ENCODE measurements at places on chromosomes 4 and X.

DNA sequence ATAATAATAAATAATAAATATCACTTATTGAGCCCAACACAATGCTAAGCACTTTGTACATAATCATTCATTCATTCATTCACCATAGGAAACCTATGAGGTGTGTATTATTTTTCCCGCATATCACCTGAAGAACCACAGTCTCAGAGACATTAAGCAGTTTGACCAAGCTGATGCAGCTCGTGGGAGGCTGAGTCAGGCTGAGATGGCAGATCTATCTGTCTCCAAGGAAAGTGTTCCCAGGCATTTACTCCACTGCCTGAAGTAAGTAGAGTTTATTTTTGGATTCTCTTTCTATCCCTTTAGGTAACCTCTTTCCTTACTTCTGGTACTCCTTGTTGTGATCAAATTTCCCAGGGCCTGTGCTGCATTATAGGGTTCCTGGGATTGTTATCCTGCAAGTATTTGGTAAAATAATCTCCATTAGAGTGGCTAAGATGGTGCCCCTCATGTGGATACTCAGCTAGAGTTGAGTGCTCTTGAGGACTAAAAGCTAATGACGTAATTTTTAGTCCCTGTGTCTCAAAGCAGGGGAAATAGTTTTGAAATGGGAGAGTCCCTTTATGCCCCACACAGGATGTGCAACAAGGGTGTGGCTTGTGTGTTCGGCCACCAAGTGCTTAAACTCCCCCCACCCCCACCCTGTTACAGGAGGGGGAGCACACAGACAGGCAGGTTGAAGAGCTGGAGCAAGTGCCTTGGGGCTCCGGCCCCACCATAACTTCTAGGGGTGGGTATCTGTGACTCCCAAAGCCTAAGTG lies 467.0 kb downstream of the STIM2 start:
- no peak for DNase-seq

DNA sequence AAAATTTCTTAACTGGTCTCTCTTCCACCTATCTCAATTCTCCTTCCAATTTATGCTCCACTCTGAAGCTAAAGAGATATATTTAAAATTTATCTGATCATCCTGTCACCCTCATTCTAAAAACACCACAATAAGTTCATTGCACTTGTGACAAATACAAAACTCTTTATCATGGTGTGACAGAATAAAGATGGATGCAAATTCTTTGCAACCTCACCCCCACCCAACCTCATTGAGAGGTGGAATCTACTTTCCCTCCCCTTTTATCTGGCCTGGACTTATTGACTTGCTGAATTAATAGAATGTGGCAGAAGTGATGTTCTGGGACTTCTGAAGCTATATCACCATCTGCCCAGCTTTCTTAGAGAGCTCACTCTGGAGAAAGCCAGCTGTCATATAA lies 46.5 kb downstream of the IDS start:
- no peak for DNase-seq

DNA sequence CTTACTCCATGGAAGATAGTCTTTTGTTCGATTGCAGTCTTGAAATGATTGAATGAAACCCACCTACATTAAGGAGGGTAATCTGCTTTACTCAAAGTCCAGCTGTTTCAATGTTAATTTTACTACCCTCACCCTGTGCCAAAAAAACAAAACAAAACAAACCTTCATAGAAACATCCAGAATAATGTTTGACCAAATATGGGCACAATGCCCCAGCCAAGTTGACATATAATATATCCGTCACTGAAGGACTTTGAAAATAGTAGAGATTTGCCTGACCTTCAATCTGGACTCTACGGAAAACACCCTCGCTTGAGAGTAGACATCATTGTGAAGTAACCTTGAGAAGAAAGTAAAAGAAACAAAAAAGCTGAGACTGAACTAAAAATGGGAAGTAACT lies 550.5 kb upstream of the SMIM31 start:
- DNase-seq = no peak

- no peak for DNase-seq
Observed at GRCh38 chr4:99404595-99405287, 30.4 kb downstream of the ADH7 start.

- DNase-seq = no peak
Observed at GRCh38 chrX:49282647-49283011, 13.0 kb downstream of the PPP1R3F start.

DNA sequence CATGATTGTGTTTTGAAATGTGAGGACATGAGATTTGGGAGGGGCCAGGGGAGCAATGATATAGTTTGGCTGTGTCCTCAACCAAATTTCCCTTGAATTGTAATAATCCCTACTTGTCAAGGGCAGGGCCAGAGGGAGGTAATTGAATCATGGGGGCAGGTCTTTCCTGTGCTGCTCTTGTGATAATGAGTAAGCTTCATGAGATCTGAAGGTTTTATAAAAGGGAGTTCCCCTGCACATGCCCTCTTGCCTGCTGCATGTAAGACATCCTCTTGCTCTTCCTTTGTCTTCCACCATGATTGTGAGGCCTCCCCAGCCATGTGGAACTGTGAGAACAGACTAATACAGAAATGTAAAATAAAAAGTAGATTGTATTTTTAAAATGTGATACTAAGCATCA lies 1294.9 kb downstream of the ADGRL3 start:
- DNase-seq = no peak

- DNase-seq = no peak
Observed at GRCh38 chr4:68326141-68326540, 23.7 kb downstream of the YTHDC1 start.

DNA sequence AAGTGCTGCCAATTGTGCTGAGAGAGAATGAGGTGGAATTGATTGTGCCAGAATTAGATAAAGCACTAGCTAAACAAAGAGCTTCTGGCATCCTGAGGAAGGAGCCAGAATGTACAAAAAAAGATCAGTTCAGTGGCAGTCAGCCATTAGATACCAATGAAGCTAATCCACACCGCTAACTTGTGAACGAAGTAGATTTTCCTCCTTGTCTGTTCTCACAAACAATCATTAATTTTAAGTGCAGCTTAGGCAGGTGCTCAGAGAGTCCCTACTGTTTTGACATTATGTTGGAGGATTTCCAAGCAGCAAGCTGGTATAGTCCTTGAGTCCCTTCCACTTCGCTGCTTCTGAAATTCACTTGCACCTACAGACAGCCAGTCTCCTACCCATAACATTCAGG lies 617.4 kb downstream of the CENPC start:
- no peak for DNase-seq

- no peak for DNase-seq
Observed at GRCh38 chr4:186472948-186473347, 82.4 kb downstream of the MTNR1A start.

DNA sequence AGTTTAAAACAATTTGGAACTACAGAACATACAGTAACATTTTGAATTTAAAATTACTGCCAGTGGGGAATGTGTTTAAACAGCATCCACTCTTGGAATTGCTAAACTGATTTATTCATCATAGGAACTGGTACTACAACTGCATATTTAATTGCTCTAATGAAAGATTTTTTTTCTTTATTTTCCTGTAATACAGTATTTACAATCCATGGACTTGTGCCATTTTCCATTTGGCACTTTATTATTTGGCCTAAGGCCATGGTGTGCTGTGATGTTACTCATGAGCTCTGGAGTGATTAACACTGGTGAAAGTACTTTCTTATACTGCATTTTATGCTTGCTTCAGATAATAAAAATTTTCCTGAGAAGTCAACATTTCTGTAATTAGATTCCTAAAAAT lies 69.7 kb upstream of the NUDT6 start:
- no peak for DNase-seq

DNA sequence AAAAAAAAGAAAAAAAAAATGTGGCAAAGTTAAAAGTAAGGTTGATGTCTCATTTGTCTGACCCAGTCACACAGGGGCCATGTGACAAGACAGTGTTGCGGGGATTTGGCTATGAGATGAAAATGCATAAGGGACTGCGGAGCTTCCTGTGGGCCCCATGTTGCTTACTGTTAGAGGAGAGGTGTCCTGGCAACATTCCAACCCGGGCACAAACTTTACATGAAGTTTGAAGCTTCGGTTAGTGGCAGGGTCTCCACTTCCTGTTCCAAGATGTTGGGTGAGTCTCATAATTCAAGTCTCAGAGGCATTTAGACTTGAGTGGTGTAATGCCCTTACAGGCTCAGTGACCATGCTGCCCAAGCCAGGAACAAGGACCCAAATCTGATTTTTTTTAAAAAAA lies 111.3 kb downstream of the MAML3 start:
- DNase-seq = no peak

Data from AG04449 (cell line).